ENCODE measurements at places on chromosomes 12 and 14.

DNA sequence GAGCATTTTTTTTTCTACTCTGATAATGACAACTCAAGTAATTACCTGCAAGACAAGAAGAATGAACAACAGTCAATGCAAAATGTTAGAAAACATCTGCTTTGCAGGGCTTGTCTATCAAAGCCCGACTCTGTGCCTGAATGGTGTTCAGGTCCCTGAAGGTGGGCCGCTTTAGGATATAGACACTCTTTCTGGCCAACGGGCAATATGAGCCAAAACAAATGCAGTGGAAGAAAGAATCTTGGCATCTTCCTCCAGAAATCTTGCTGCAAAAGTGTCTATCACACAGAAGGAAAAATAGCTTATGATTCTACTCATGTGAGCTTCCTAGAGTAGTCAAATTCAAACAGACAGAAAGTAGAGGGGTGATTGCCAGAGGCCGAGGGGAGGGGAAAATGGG is 32.7 kb downstream of the FOS start:
- no peak for DNase-seq

DNA sequence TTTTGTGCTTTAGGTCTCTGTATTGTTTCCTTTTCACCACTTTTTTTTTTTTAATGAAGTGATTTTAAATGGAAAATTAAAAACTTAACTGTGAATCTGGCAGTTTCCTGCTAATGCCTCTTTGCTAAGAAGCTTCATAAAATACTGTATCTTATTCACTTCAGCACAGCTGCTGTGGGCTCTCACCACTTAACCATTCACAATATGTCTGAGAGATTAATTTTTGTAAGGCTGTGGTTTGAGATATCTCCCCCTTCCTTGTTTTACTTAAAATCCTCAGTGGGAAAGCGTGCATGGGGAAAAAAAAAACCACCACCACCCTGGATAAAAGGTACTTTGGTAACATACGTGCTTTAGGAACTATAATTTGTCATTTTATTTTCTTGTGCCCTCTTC is 115.9 kb downstream of the ETV6 start:
- DNase-seq = no peak

DNA sequence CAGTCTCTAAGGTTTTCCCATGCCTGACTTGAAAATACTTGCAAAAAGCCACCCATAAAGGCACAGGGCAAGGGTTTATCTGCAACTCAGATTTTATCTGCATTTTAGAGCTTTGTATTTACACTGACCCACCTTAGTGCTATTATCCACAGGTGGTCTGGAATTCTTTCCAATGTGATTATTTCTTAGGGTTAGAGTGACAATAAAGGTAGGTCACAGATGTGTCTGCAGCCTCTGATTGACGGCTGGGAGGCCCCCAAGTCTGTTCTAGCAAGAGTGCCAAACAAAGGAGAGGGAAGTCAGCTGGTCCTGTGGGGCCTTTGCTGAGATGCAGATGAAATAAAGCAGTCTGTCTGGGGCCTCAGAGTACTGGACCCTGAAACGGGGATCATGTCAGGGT is 64.0 kb downstream of the FRMD6 start:
- DNase-seq = no peak

DNA sequence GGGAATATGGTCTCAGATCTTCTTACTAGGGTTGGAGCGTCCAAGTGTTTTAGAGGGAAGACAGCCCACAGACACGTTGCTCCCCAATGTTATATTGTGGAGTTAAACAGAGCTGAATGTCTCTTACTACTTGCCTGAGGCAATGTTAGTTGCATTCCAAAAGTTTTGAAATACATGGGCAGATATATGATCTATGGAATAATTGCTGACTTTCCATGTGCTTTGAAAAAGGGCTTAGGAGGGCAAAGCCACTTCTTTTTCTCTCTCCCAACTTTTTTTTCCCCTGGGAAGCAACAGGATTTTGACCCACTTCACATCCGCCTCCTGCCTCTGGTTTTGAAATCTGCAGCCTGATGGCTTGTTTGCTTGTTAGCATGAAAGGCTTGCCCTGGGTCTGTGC is 33.7 kb upstream of the PAX9 start:
- no peak for DNase-seq

DNA sequence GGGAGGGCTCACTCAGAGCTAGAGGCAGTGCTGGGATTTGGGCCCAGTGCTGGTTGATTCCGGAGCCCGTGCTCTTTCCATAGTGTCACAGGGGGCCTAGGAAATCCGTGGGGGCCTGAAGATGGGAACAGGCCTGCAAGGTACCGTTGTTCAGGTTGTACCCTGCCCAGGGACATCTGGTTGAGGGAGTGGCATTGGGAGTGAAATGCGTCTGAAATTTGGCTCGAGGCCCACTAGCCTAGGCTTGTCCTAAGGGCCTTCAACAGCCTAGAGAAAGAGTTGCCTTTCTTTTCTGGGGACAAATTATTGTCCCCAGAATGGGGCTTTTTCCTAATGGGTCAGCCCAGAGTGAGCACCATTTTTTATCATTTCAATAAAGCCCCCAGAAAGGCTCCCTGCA is 26.4 kb upstream of the FAM222A start:
- no peak for DNase-seq

GRCh38 chr14:70972107-70972976 is 65.1 kb downstream of the PCNX1 start:
- peak; percentile 80 for DNase-seq

GRCh38 chr12:122813310-122813713 is 21.9 kb upstream of the HIP1R start:
- no peak for DNase-seq

- no peak for DNase-seq
Measured at GRCh38 chr12:84507956-84508850, 404.4 kb downstream of the SLC6A15 start.

All from stimulated activated CD8-positive, alpha-beta memory T cell treated with anti-CD3 and anti-CD28 coated beads, Interleukin-12 subunit alpha, Interleukin-12 subunit beta, amount 100 ng/mL, for 1 hour (primary cell).